ENCODE measurements at places on chromosomes 11 and 22. TPM values are rescaled to one million over a fixed set of nuclear protein-coding genes. Genes with fewer than 3 reads are reported as not detected.
A peak's percentile ranks its signal among the peaks of the same experiment; 100 is the strongest.

DNA sequence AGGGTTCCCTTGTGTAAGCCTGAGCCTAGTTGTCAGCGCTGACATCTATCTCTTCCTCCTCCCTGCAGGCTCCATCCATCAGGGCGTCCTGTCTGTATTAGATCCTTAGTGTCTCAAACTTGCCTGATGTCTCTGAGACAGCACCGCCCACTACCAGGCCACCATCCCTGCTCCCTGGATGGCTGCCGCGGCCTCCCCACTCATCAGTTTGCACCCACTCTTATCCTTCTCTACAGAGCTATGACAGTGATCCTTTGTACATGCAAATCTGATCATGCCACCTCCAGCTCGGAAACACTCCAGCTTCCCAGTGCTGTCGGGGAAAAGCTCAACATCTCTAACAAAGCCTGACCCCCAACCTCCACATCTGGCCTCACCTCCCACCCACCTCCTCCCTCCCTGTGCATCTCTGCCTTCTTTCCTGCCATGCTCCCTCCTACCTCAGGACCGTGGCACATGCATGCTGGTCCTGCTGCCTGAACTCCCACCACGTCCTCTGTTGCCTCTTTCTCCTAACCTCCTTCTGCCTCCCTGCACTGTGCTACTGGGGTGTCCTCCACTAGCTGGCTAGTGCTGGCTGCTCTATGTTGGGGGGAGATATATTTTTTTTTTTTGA, 61.6 kb upstream of the EIF3D start:
- DNase-seq, result no peak
- no peaks in the 10 kb centered on the region for H3K27me3 ChIP-seq
- H3K27ac ChIP-seq, result no peak overlapping the region
- H3K4me3 ChIP-seq, result no peak overlapping the region

DNA sequence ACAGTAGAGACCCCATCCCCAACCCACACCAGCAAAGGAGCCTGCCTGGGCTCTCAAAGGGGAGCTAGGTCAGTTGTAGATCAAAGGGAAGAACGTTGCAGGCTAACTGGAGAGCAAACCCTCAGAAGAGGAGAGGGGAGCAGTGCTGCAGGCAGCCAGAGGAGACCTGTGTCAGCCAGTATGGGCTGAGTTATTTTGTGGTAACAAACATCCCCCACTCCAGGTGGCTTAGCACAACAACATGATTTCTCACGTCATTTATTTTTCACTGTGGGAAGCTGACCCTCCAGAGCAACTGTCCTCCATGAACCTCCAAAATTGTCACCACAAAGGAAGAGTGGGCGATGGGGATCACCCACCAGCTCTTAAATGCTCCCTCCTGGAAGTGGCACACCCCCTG, 19.8 kb upstream of the SHANK2 start:
- no peak for DNase-seq
- H3K27me3 ChIP-seq, result no peaks in the 10 kb centered on the region
- H3K36me3 ChIP-seq, result no peaks in the 10 kb centered on the region
- no peak overlapping the region for H3K4me3 ChIP-seq
- no peak overlapping the region for H3K27ac ChIP-seq

DNA sequence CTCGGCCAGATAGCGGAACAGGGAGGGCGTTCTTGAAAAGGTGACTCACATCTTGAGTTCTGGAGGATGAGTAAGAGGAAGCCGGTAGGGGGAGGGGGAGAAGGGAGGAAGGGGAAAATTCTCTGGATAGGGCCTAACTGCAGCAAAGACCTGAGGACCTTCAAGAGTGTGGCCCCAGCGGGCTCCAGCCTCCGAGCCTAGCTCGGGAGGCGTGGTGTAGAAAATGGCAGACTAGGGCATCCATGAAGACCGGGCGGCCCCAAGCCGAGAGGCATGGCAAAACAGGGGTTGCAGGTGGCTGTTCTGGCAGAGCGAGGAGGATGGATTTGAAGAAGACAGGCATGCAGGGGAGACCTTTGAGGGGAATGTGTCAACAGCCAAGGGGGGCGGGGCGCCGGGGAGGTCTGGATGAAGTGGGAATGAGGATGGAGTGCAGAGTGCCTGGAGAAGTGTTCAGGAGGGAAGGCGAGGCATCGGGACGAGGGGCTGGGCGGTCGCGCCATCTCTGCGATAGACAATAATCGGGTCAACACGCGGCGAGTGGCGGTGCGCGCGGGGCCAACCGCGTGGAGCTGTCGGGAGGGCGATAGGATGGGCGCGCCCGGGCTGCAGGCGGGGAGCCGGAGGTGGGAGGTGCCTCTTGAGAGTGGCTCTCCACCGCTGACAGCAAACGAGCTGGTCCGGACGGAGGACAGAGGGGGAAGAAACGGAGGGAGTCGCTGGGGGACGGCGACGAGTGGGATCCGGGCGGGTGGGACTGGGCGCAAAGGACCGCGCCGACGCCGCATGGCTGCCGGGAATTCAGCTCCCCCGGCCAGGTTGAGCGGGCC, 40.0 kb upstream of the CREB3L1 start:
- peaks cover 21% of the 10 kb centered on the region for H3K4me1 ChIP-seq
- no peak overlapping the region for H3K27ac ChIP-seq
- H3K4me3 ChIP-seq, result peak overlapping the region; percentile 48
- DNase-seq, result peak; percentile 70

GRCh38 chr22:45877036-45877380, 100.0 kb downstream of the WNT7B start:
- peaks cover 32% of the 10 kb centered on the region for H3K27me3 ChIP-seq
- no peaks in the 10 kb centered on the region for H3K36me3 ChIP-seq
- H3K4me1 ChIP-seq, result peaks cover 40% of the 10 kb centered on the region
- H3K27ac ChIP-seq, result no peak overlapping the region
- no peak for DNase-seq

DNA sequence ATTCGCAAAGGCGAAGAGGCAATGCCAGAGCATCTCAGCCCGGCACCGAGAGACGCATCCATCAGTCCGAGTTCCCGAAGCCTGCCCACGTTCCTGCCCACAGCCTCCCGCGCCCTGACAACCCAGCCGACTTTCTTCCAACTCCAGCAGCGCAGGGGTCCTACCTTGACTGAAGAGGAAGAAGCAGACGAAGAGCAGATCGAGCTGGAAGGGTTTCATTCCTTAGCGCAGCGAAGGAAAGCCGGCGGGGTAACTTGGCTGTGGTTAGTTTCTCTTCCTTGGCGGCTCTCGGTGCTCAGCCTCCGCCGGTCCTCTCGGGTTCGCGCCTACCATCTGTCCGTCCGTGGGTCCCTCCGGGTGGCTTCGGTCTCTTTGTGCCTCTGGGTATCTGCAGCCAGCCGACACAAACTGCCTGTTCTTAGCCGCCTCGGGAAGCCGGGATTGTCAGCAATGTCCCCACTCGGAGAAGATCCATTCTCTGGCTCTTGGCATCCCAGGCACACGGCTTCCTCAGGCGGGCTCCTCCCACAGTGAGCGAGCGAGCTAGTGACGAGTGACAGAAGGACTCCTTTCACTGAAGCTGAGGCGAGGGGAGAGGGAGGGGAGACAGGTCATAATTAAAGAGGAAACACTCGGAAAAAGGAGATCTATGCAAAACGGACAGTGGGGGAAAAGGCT, at the start of gene KIRREL3:
Gene KIRREL3 (minus strand): TSS at position 480 of the 678 bp plus-strand sequence.
- H3K27ac ChIP-seq, result no peak within 1 kb of the TSS
- H3K27me3 ChIP-seq, result peaks cover 82% of the 10 kb centered on the region
- H3K4me1 ChIP-seq, result peaks cover 46% of the 10 kb centered on the region
- DNase-seq, result peak; percentile 72
- peak within 1 kb of the TSS; percentile 52 for H3K4me3 ChIP-seq

DNA sequence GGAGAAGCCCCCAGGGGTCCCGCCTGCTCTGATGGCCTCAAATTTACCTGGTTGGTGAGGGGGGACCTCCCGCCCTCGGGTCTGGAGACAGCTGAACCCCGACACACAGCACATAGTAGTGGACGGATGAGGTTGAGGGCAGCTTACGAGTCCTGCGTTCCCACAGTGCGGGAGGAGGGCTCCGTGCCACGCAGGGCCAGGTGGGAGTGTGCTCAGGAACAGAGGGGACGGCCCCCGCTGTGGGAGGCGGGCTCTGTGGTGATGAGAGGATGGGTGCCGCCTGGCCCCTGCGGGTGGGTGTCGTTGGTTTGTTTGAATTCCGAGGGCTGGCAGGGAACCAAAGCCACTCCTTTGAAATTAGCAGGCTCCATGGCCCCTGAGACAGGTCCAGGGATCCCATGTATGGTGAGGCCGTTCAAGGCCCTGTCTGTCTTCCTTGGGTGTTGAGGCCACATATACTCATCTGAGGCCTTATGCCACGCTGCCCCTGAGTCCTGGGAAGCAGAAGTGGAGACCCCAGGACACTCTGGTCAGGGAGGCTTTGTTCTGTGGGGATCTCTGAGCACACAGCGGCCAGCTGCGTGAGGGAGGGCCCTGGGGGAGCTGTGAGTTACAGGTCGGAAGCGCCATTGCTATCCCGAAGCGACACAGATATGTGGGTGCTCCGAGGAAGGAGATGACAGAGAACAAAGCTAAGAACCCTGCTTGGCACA, 21.9 kb downstream of the NADSYN1 start:
- no peaks in the 10 kb centered on the region for H3K27me3 ChIP-seq
- peaks cover 7% of the 10 kb centered on the region for H3K4me1 ChIP-seq
- H3K4me3 ChIP-seq, result no peak overlapping the region

The CADM1 gene
- total RNA-seq, result 117 TPM

The ZPR1 gene
- 38.5 TPM for total RNA-seq

Measured in neural progenitor cell (in vitro differentiated cells).